ENCODE measurements at places on chromosomes 4 and X.

DNA sequence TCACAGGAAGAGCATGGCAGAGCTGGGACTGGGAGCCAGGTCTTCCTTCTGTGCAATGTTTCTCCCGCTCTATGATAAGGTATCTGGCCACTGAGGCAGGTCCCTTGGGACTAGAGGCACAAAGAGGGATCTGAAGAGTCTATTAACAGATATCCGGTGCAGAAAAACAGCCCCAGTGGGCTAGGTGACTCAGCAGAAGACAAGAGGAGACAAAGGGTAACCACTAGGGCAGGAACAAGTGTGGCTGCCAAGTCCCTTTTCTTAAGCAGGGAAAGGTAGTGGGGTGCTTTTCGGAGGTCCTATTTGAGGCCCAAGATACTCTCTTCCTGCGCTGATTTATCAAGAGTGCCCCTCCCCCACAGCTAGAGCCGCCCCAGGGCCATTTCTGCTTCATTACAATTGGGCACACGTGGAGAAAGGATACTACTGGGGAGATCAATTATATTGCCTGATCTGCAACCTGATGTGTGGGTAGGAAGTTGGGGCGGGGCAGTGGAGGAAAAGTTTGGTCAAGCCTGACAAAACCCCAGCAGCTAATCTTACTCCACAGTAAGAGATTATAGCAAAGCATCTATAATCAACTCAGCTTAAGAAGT lies at the start of gene DGAT2L6:
Gene DGAT2L6, plus strand, starts transcription at position 546 of the 596 bp plus-strand sequence. CDS start 100 bp downstream, outside the sequence.
- no peak for DNase-seq

- DNase-seq: no peak
These were observed 80.1 kb upstream of the CXCL13 start for GRCh38 chr4:77525538-77525937.

- no peak for DNase-seq
These were observed 208.1 kb upstream of the PPP3CA start for GRCh38 chr4:101555341-101555880.

DNA sequence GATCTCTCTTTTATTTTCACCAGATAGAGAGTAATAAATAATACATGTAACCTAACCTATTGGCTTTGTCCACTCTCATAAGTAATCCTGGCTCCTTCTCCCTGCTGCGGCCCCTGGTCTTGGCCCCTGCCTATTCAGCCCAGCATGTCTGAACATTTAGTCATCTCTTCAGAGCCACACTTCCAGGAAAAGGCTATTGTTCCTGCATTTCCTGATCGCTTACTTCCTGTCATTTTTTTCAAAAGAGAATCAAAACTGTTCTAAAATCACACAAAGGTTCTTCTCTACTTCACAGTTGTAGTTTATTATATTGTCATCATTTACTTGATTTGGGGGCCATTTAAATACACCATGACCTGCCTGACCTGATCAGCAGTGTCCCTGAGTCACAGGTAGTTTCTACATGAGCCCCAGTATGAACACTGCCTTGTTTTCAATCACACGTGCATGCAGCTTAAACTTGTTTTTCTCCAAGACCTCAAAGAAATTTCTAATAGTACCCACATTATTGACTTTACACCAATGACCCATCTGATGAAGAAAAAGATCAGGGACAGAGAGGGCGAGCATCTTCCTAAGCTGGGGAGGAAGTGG lies 47.4 kb upstream of the KDR start:
- no peak for DNase-seq

DNA sequence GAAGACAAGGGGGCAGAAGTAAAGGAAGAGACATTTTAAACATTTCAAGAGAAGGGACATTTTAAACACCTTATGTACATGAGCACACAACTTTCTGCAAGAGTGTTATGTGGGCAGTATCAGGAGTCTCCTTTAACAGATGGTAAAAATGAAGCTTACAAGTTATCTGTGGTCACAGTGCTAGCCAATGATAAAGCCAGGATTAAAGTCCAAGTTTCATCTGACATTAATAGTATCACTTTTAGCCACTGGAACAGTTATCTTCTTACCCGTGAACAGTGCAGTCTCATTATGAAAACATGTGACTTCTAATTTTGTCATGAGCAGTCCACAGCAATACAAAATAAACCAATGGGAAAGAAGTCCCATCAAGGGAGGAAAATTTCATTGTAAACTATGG lies 627.9 kb upstream of the AGA start:
- DNase-seq: no peak

GRCh38 chr4:111960241-111960667 lies 185.0 kb upstream of the FAM241A start:
- no peak for DNase-seq

GRCh38 chrX:106611317-106611678 lies 480 bp upstream of the RADX start:
- DNase-seq: no peak

DNA sequence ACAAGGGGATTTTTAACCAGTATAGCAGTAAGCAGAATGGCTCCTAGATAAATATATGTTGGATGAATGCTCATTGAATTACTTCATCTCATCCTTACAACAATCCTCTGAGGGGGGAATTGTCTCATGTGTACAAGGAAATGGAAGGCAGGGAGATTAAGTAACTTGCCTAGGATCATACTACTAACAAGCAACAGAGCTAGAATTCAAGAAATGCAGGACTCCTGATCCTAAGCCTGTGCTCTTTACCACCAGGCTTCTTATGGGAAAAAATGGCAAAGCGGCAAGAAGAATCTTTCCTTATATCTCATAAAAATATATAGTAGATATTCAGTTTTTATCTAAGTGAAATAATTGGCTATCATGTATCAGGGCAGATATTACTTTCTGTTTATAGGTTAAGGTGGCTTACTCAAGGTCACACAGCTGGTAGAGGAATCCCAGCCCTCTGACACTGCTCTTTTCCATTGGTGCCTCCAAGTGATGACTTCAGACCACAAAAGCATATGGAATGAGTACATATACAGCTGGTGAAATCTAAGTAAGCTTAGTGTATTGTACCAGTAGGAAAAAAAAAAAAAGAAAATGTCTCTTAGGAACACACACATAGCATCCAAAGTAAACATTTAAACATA lies 2.1 kb downstream of the ABHD18 start:
- no peak for DNase-seq

GRCh38 chrX:93594780-93595179 lies 78.6 kb downstream of the NAP1L3 start:
- DNase-seq: no peak

DNA sequence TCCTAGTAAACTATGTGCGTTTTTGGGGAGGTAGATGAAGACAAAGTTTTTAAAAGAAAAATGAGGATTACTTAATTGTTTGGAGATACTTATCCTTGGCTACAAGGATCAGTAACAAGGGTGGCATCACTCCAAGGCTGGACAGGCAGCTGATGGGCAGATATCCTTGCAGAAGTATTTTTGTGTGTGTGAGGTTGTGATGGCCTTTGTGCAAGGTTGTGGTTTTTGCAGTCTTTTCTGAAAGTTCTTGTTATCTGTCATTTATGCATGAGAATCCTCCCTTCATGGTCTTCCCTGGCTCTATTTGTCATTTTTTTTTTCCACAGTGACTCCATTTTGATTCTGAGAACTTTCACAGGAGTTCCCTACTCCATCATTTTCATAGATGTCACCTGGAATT lies 96.0 kb upstream of the C1GALT1C1 start:
- DNase-seq: no peak

DNA sequence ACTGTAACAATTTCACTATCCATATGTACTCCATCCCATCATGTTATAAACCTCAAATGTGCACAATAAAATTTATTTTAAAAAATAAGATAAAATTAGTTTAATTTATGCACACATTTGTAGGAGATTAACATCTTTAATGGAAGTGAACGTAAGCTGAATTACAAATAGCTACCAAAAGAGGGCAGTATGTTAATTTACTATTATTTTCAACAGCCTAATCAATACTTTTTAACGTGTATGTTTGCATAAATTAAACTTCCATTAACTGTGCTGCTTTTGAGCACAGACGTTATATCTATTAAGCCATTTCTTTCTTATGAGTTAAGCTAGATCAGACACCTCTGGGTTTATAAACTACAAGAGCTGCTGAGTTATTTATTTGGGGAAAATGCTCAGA lies 56.5 kb upstream of the PHKA2 start:
- no peak for DNase-seq

DNA sequence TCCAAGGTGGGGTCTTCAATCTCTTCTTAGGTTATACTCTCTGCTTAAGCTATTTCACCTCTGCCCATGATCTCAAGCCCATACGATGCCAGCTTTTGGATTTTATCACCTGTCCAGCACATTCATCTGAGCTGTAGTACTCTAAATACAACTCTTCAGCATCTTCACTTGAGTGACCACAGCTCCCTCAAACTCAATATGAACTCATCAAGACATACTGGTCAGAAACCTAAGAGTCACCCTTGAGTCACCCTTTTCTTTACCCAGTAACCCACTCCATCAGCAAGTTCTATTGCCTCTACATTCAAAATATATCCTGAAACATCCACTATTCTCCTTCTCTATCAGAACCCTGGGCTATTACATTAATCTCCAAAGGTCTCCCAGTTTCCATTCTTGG lies 69.4 kb downstream of the DCHS2 start:
- no peak for DNase-seq

- no peak for DNase-seq
These were observed 52.0 kb downstream of the SEC24D start for GRCh38 chr4:118783887-118784286.

- DNase-seq: no peak
These were observed 68.0 kb downstream of the SNX12 start for GRCh38 chrX:71000139-71000538.

DNA sequence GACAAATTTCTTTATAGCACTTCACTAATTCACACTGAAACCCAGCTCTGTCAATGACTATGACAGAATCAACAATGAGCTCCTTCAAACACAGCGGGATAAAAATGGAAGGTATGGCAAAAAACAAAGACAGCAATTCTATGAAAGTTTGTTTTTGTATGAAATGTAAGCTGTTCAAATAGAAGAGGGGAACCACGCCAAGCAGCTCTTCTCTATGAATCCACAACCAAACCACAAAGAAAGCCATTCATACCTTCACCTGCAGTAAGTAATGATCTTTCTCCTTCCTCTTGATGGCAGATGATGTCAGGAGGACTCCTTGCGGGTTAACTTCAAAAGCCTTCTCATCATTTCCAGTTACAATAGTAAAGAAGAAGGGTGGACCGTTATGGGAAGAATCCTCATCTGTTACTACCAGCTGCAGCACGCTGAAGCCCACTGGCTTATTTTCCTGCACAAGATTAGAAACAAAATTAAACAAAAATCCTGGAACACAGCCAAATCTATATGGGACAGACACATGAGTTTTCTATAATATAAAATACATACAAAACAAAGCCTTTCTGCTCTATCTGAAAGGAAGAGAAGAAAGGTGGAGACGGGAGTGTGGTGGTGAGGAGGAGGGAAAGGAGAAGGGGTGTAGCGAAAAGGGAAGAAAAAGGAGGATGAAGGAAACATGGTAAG lies 48.9 kb upstream of the MTNR1A start:
- DNase-seq: no peak

DNA sequence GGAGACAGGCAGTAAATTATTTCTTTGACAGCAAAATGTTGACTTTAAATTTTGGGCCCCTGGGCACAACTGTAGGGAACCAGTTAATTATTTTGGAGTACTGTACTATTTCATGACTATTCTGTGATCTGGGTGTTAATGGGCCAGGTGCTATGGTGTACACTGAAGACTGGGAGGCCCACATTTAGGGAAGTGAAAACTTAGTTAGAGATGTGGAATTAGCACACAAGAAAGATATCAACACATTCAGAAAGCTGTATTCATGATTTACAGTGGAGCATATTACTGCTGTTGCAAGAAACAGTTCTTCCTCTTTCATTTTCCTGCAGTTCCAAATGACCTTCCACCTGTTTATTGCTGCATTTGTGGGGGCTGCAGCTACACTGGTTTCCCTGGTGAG lies 12.4 kb downstream of the PLP1 start:
- DNase-seq: no peak

DNA sequence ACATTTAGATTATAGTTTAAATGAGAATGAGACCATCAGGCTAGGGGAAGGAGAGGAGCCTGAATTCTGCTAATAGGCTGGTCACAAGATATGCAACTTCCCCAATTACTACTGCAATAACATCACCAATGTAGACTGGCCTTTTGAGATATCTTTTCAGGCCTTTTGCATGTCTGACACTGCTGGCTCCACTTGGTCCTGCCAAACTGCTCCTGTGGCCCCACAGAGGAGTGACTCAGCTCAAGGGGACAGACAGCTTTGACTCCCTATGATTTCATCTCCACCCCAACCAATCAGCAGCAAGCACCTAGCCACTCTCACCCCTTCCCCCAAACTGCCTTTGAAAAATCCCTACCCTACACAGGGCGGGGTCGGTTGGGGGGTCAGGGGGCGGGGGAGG lies 22.8 kb downstream of the GPRIN3 start:
- no peak for DNase-seq

- no peak for DNase-seq
These were observed 165.9 kb upstream of the TLL1 start for GRCh38 chr4:165707128-165707527.

DNA sequence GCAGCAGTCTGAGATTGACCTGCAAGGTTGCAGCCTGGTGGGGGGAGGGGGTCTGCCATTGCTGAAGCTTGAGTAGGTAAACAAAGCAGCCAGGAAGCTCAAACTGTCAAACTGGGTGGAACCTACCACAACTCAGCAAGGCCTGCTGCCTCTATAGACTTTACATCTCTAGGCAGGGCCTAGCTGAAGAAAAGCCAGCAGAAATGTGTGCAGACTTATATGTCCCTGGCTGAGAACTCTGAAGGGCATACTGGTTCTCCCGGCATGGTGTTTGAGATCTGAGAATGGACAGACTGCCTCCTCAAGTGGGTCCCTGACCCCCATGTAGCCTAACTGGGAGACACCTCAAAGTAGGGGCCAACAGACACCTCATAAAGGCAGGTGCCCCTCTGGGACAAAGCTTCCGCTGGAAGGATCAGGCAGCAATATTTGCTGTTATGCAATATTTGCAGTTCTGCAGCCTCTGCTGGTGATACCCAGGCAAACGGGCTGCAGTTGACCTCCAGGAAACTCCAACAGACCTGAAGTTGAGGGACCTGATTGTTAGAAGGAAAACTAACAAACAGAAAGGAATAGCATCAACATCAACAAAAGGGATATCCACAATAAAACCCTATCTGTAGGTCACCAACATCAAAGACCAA lies 167.6 kb downstream of the GC start:
- no peak for DNase-seq

GRCh38 chr4:57064811-57065711 lies 45.1 kb downstream of the IGFBP7 start:
- DNase-seq: no peak

DNA sequence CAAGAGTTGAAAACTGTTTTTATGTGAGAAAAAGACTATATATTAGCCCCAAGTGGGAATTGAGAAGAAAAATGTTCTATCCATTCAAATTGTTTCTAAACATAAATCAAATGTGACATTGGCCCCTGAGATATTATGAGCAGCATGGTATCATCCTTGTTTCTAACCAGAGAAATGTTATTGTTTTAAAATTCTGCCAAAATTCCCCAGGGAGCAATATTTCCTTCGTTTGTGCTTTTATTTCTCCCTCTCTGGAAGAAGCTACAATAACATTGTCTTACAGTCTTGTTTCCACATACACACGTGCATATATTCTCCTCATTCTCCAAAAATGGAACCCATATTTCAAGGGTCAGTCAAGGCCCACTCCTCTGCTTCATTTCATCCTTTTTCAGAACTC lies 46.7 kb downstream of the MAGEB17 start:
- DNase-seq: no peak
